ENCODE measurements at places on chromosomes 6 and 20. TPM values are rescaled to one million over a fixed set of nuclear protein-coding genes. Genes with fewer than 3 reads are reported as not detected.

GRCh38 chr20:62676976-62677375 lies 31.7 kb upstream of the NTSR1 start:
- DNase-seq, result no peak

DNA sequence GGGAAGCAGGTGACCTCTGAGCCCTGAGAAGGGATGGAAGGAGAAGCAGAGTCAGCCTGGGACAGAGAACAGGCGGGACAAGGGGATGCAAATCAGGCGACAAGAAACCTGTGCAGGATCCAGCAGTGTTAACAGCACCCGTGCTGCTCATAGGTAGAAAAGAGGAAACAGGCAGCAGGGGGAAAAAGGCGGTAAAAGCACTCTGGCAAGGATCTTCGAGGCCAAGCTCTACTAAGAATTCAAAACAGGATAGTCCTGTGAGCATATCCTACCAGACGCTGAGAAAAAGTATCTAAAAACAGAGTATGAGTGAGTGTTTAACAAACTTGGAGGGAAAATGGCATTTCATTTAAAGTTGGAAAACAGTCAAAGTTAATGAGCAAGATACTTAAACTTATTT lies 16.7 kb downstream of the C6orf118 start:
- DNase-seq, result no peak

GRCh38 chr6:52946306-52946705 lies 36.8 kb upstream of the GSTA3 start:
- no peak for DNase-seq

DNA sequence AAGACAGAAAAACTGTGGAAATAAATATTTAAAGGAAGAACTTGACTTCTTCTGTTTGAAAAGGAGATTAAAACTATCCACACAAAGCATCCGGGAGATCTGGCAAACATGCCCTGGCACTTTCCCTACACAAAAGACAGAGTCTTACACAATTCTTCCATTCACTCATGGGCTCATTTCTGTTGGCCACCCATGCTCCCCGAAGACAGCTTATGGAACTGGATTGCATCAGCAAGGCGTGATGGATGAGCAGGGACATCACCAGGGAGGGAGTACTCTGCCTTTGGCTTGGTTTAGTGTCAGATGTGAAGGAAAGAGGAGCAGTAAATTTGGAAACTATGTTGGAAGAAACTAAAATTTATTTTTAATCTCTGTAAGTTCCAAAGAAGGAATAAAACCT lies 379.3 kb downstream of the CD109 start:
- DNase-seq, result peak; percentile 47

GRCh38 chr6:52115145-52115741 lies 27.8 kb upstream of the PKHD1 start:
- no peak for DNase-seq

GRCh38 chr20:37880726-37881591 lies 22.0 kb upstream of the VSTM2L start:
- peak; percentile 87 for DNase-seq

DNA sequence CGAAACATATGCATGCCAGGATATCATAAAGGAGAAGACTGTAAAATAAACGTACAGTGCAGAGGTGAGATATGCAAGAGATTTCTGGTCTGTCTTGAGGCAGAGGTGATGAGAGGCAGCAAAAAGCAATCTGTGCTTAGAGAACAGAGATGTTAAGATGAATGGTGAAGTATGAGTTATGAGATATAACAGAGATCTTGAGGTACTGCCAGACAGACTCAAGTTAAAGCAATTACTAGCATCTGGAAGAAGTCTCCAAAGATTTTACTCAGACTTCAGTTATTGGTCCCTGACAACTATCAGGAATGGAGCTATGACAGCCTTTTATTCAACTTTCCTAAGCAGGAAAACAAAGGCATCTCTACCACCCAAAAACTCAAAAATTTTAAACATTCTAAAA lies 122.8 kb upstream of the DST start:
- no peak for DNase-seq

- DNase-seq, result no peak
These were observed 202.8 kb downstream of the CD83 start for GRCh38 chr6:14320332-14320731.

DNA sequence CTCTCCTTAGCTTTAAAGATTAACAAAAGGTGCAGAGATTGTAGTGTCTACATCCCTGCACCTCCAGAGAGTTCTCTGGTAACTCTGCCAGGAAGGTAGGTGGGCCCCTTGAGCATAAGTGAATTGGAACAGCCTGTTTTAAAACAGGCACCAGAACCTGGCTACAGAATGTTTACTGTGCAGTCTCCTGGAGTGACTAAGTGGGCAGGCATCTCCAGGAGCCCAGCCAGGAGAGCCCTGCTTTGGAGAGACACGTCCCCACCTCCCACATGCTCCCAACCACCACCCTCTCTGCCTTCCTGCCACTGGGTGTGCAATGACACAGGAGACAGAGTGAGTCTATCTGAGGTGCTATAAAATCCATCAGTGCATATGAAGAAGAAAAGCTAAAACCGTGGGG lies 110.3 kb upstream of the EYA4 start:
- DNase-seq, result peak; percentile 77

DNA sequence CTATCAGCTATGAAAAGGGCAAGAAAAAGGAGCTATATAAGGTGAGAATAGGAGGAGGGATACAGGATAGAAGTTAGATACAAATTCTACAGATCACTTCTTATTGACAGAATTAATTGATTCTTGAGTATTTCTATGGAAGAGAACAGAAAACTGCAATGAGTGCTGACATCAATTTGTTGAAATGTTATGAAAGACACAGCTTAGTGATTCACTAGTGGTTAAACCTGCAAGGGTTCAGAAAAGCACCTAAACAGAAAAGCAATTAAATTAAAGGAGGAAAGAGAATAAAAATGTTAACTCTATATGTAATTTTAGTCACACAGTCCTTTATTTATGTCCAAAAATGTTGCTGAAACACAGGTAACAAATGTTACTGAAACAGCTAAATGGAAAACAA lies 254.4 kb upstream of the RUNX2 start:
- DNase-seq, result no peak

DNA sequence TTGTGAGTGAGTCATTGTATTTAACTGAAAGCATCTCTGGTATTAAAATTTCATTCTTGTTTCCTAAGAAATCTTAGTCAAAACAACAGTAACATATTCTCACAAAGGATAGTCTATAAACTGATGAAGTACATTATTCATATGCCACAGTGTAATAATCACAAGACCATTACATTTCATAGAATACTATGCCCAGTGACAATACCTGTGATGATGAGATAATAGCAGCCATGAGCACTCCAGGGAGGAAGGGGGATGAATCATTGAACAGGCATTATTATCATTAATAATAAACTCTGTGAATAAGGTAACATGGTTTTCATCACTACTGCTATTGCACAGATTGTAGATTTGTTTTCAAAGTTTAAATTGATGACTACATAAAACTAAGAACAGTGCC lies 667.9 kb downstream of the EPM2A start:
- no peak for DNase-seq

DNA sequence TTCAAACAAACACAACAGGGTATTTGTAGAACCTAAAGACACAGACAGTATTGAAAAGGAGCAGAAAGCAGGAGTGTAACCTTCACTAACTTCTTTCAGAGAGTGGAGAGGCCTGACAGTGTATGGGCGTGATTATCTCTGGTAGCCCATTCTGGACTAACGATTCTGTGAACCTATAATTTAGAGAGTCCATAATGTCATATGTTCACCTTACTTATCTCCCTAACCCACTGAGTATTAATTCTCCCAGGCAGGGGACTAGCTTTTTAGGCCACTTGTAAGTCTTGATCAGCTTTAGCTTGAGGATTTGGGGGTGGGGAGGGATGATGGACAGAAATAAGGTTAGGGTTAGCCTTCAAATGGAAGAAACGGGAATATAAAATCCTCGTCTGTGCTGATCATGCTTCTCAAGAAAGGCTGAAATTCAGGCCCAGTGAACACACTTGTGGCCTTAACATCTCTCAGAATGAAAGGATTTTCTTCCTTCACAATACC lies 2.8 kb upstream of the PARD6B start:
- DNase-seq, result no peak

DNA sequence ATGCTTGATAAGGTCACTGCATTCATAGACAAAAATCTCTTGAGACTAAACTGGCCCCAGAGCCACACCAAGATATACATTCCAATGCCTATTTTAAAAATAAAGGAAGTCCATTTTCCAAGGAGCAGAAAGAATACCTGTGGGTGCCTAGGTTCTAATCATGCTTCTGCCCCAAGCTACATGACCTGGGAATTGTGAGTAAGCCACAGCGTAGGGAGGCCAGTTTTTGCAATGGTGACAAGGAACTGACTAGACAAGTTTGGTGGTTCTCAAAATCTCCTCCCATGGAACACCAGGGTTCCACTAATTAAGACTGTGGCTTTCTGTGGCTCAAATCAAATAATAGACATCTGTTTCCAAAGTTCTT lies 83.3 kb downstream of the GMDS start:
- no peak for DNase-seq

DNA sequence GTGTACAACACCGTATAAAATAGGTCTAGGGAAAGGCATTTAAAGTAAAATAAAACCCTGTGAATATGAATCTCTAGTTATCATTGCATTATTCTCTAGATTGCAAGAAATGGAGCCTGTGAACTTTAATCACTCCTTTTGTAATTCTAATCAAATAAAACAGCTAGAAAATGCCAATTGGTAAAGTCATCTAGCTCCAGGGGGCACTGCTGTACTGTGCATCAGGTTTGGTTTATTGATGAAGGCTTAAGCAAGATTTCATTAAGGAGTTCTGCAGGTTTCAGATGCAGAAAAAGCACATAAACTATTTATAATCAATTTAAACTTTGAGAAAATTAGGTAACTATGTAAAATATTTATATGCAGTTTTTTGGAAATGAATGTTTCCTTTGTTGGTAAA lies 645.0 kb downstream of the PHF3 start:
- no peak for DNase-seq

Gene FAM110A
- 4.4 TPM for total RNA-seq

Gene EIF6
- 59.7 TPM for total RNA-seq

Gene NRSN1
- not detected for total RNA-seq
